DMS79 treated with DMSO at 0.1 percent for 48 hours (cell line): ENCODE measurements at places on chromosomes 3 and 15.

- no peak for DNase-seq
These were observed 152.3 kb downstream of the CACNA1D start for GRCh38 chr3:53646723-53647122.

DNA sequence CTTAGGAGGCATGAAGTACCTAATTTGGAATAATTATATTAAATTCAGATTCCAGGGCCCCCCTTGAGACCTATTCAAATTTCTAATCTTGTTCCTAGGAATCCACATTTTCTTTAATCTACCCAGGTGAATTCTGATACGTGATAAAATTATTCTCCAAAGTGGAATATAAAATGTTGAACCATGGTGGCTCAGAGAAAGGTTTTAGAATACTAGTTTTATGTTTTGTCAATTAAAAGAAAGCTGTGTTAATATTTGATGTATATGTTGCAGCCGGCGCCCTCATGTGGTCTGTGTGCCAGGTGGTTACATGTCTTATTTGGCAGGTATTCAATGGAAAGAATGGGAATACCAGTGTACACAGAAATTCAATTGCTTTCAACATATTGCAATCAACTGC, 321.8 kb downstream of the FEZF2 start:
- DNase-seq = no peak

GRCh38 chr3:187626581-187626980, 43.6 kb downstream of the SST start:
- no peak for DNase-seq

DNA sequence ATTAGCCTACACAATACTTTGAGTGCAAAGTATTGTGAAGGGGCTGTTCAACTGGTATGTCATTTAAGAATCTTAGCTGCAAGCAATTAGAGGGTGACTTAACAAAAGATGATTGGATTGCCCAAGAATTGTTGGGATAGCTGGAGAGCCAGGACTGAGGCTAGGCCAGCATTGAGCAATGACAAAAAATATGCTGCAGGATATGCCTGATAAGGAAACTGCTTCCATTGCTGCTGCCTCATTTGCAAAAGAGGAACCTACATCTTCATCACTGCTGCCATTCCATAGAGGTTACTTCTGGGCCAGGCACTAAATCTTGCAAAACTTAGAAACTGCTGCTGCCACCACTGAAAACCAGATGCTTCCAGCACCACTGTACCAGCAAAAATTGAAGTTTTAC, 108.0 kb upstream of the TBC1D5 start:
- DNase-seq = no peak

DNA sequence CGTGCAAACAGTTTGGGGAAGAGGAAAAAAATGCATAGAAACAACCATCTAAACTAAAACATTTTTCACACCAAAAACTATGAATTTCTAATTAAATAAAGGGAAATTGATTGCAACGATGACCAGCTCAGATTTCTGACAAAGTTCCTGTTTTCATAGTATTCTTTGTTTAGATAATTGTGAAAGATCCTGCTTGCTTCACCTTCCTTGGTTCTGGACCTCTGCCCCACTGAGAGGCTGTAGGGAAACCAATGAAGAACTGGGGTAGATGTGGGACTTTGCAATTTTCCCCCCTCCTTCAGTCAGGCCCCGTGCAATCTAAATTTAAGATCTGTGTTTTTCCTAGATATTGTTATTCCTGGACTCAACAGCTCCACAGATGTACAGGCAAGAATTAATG, 13.8 kb upstream of the TEX264 start:
- no peak for DNase-seq

GRCh38 chr3:35187908-35188307, 451.4 kb upstream of the ARPP21 start:
- no peak for DNase-seq

DNA sequence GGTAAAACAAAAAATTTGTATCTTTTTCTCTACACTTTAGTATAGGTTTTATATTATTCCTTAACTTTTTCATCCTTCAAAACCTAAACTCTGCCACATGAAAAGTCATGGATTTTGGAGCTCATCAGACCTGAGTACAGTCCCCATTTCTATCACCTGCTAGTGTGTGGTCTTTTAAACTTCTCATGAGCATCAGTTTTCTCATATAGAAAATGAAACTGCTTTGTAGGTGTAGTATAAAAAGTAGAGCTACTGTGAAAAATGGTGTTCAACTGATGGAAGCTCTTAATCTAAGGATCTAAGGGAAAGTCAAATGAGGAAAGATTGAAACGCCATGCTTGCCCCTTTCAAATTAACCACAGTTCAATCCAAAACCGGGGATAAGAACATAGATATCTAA, 686.5 kb downstream of the MECOM start:
- DNase-seq = no peak

DNA sequence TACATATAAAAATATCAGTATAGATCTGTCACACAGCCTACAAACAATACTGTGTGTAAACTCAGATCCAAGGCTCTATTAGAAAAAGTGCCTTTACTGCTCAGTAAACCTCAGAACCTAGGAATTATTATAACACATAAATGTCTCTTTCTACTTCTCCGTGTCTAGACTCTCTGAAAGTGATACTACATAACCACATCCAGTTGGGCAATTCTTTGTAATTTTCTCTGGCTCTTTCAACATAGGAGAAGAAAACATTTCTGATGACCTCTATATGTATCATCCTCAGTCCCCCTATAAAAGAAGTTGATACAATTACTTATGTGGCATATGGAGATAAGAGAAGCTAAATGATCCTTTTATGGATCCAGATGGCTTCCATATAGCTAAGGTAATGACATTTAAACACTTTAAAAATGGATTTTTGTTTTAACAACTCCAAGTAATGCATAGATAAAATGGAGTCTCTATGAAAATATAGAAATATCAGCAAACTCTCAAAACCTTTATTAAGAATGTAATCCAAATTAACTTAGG, 104.5 kb downstream of the LSAMP start:
- no peak for DNase-seq

DNA sequence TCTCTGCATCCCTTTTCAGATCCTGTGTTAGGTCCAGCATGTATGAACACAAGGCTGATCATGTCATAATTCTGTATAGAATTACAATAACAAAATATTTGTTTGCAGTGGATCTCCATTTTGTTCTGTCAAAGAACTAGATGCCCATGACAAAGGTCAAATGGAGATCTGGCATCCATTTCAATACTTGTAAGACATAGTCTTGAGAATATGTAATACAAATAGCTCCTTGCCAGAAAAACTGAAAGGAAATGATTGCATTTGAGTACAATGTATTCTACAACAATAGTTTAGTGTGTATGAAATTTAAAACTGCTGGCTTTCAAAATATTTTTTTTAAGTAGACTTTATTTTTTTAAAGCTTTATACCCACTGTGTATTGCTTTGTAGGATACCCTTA, 101.1 kb downstream of the CMSS1 start:
- DNase-seq = no peak
